ENCODE measurements at places on chromosomes 1 and 21. TPM values are rescaled to one million over a fixed set of nuclear protein-coding genes. Genes with fewer than 3 reads are reported as not detected.

Gene RHD
- polyA plus RNA-seq, result not detected

Gene ELAVL4
- polyA plus RNA-seq, result 0.81 TPM

Gene FUBP1
- polyA plus RNA-seq, result 33.4 TPM

Gene TNNI3K
- polyA plus RNA-seq, result 0.70 TPM

Gene KRTAP19-3
- polyA plus RNA-seq, result not detected

Gene OPRD1
- 0.01 TPM for polyA plus RNA-seq

Gene REN
- polyA plus RNA-seq, result not detected

Gene LCK
- polyA plus RNA-seq, result 1.8 TPM

Gene ARHGAP30
- polyA plus RNA-seq, result 2.3 TPM

Gene SPATC1L
- polyA plus RNA-seq, result 9.1 TPM

Gene ESRRG
- polyA plus RNA-seq, result 0.56 TPM

Gene OR2T11
- polyA plus RNA-seq, result not detected

Gene MCOLN2
- polyA plus RNA-seq, result not detected

Gene BRINP3
- 0.07 TPM for polyA plus RNA-seq

Gene RCSD1
- polyA plus RNA-seq, result 13.5 TPM

Data from adipose tissue (tissue), 3 donors.